ENCODE measurements at places on chromosomes 7 and 10.

DNA sequence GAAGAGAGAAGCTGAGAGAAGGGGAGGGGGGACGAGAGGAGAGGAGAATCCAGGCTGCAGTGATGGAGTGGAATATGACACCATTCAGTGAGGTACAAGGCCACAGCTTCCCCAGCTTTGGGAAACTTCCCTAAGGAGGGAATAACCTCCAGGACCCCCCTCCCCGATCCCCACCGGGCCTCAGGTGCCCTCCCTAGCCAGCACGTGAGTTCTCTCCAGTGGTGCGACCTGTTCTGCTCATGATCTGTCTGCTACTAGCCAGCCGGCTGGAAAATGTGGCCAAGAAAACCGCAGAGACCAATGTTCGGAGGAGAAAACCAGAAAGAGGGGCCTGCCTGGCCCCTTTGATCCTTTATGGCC, 39.9 kb upstream of the AGK start:
- DNase-seq = no peak

DNA sequence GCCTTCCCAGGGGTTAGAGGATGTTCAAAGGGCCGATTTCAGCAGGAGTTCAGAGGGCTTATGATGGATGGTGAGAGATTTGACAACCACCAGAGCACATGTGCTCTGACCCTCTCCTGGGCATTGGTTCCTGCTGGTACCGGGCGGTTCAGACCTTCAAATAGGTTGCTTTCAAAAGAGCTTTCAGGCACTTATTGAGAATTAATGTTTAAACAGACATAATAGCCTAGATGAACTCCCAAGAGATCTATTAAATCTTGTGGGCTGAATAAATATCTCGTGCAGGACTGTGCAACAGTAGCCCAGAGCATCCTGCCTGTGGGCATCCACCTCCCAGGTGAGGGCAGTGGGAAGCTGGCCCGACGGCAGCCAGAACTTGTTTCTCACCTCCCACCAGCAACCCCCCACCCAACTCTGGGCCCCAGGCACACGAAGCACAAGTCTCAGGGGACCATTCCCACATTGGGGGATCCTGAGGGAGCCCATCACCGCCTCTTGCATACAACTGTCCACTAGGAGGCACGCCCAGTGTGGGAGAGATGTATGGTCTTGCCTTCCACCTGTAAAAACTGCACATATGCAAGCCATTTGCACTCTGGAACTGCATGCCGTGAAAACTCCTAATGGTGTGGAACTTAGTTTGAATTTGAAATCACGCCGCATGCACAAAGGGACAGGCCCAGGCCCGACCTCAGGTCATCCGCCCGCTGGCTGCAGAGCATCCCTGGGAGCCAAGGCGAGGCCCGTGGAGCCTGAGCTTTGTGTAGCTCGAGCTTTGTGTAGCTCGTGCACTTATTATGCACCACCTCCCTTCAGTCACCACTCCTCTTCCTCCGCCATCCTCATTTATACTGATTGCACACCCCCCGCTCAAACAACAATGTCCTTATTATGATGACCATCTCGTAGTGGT, 147.8 kb downstream of the ADCY1 start:
- no peak for DNase-seq

DNA sequence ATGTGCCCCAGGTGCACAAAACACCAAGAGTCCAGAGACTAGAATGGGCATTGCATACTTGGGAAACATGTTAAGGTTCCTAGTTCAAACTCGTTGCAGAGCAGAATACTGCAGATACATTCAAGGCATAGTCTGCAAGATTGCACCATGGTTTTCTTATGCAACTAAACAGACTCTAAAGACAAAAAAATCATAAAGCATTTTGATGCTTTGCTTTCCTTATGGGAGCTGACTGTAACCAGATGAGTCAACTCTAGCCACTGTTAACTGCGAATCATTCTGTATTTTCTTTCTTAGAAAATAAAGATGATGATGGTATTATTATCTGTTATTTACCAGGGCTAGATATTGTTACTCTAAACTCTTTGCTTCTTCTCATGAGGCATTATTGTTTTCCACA, 19.7 kb downstream of the TRUB1 start:
- no peak for DNase-seq

- DNase-seq = no peak
Measured at GRCh38 chr7:23117841-23118240, 12.3 kb downstream of the KLHL7 start.

DNA sequence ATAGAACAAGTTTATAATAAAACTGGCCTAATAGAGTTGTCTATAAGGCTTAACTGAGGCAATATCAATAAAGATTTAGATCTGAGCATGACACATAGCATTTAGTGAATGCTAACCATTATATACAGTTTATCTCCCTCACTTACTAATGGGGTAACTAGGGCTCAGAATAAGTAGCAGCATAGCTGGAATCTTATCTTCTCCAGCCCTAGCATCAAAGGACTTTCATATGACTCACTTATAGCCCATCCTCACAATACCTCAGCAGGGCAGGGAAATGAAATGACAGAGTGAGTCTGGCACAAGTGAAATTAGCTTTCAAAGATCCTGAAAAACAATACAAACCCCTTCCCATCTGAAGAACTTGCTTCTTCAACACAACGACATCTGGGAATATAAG, 362.9 kb downstream of the KIF20B start:
- no peak for DNase-seq

DNA sequence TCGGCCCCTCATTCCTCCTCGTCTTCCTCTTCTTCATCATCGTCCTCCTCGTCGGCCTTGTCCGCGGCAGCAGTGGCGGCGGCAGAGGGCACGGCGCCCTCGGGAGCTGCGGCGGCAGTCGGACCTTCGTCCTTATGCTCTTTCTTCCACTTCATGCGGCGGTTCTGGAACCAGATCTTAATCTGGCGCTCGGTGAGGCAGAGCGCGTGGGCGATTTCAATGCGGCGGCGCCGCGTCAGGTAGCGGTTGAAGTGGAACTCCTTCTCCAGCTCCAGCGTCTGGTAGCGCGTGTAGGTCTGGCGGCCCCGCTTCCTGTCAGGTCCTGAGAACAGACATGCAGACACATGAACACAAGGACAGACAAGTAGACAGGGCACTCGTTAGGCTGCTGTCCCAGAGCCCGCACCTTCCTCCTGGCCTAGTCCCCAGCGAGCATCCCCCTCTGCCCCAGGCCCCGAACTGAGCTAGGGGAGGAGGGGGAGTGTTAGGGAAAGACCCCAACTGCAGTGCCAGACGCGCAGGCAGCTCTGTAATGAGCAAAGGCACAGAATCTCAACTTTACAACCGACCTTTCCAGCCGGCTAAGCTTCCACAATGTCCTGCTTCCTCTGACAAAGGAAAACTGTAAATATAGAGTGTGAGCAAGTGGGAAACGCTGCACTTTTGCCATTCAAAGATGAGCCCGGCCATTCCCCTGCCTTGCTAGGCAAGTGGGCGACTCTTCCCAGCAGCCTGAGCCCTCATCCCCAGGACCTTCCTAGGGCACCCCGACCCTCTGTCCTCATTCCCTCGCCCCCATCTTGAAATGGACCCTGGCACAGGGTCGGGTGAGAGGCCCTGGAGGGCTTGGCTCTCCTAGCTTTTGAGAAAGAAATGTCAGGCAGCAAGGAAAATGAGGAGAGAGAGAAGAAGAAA, 1.3 kb downstream of the HOXA7 start:
- no peak for DNase-seq

DNA sequence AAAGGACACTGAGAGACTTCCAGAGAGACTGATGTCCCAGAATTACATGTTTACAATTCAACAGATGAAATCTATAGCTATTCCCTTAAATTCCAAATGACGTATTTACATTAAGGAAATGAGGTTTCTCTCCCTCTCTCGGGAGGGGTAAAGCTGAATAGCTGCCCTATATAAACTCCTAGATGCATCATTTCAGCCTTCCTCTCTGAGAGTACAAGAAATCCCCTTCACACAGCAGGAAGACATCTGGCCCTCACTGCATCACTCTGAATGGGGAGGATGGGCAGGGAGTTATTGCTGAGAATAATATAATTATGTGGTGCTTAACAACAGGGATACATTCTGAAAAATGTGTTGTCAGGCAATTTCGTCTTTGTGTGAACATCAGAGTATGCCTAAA, 11.0 kb downstream of the POT1 start:
- DNase-seq = no peak

DNA sequence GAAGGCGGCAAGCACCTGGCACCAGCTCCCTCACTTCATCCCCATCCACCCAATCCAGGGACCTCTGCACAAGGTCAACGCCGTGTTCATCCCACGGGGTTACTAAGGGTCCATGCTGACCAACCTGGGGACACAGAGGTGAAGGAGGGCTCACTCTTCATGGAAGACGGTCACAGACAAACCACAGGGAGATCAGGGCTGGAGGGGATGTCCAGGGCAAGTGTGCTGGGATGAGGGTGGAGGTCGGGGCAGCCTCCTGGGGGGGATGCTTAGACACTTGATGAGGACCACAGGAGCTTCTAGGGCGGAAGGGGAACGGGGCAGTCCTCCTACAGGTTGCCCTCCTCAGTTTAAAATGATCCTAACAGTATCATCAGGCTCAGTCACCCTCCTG, 46.7 kb downstream of the FAM53B start:
- DNase-seq = no peak

GRCh38 chr10:50807851-50808776, 68.4 kb downstream of the ASAH2B start:
- no peak for DNase-seq

- DNase-seq = no peak
Measured at GRCh38 chr7:78383096-78383880, 584.7 kb downstream of the PHTF2 start.

- DNase-seq = no peak
Measured at GRCh38 chr10:116160271-116160670, 112.7 kb downstream of the GFRA1 start.

DNA sequence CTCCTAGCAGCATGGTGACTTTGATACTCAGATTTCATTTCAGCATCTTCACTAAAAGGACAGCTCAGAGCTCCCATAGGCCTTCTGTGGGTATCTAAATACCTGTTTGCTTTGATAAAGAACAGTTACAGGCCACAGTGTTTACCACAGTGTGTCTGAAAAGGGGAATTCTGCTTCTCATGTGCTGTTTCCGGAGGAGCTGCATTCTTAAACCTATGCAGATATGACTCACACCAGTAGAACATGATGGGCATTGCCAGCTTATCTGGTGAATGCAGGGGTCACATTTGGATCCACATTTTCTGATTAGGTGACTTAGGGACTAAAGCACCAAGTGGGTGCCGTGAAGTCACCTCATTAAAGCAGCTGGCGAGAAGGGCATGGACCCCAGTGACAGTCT, 52.6 kb downstream of the TRRAP start:
- DNase-seq = no peak

DNA sequence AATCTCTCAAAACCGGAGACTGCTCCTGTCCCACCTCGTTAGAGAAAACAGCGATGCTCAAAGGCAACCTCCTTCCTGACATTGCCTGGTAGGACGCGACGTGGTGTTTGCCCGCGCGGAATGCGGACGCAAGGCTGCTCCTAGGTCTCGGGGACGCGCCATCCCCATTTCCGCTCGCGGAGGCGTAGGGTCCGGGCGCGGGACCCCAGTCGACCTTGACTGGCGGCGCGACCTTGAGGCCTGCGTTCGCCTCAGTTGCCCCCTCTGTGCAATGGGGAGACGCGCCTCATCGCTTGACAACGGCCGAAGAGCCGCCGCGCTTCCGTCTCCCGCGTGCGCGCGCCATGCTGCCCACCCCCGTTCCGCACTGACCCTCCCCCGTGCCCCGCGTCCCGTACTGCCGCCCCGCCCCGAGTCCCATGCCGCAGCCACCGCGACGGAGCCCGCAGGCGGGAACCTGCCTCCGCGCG, 412 bp upstream of the PPIA start:
- no peak for DNase-seq

DNA sequence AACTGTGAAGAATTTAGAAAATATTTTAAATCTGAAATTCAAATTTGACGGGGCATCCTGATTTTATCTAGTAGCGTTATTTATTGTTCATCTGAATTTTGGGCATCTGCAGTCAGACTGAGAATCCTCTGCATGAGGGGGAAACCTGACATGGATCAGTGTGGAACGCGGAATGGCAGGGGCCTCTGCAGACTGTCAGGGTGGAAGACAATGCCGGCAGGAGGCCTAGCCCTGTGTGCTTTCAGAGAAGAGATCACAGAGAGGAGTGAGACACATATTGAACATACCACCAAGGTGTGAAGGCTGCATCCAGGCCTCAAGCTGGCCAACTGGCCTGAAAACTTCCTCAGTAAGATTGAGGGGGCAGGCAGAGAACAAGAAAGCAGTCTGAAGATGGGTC, 921.1 kb upstream of the GHITM start:
- DNase-seq = no peak

DNA sequence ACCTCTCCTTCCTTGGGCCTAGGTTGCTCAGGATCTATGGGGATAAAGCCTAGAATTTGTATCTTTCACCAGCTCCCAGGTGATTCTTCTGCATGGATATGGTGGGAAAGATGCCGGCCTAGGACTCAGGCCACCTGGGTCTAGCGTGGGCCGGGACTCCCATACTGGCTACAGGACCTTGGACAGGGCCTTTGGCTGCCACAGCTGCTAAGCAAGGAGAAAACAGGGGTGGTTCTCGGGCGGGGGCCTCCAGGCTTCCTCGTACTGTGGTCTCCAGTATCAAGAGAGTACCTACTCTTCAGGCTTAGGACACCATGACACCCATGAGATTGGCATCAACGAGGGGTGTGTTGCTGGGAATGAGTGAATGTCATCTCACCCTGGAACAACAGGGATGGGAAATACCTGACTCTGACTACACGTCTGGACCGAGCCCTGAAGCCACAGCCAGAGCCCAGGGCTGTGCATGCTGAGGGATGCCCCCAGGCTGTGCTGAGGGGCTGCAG, 120.3 kb upstream of the ADAM12 start:
- DNase-seq = no peak

DNA sequence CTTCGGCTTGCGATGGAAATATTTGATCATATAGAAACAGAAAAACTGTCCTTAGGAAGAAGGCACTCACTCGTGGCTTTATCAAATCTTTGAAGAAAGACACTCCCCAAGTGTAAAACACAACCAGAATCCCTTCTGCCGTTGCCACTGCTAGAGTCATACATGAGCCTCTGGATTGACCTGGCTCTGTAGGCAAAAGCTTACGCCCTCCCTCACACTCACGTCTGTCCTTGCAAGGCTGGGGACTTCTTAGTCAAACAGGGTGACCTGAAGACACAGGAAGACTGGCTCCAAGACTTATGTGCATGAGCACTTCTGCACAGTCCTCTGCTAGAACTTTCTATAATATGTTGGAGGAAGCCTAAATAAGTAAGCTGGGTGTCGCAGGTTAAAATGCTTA, 135.4 kb upstream of the MDFIC start:
- no peak for DNase-seq

- no peak for DNase-seq
Measured at GRCh38 chr7:129144095-129144833, at the start of gene TSPAN33. Gene TSPAN33 (plus strand): TSS chr7:129144707. CDS start chr7:129144981, 274 bp downstream.

- no peak for DNase-seq
Measured at GRCh38 chr7:43725251-43725650, 4.1 kb downstream of the COA1 start.

All from HFF-Myc (cell line).